ENCODE measurements at places on chromosomes 16 and 17. TPM values are rescaled to one million over a fixed set of nuclear protein-coding genes. Genes with fewer than 3 reads are reported as not detected.

DNA sequence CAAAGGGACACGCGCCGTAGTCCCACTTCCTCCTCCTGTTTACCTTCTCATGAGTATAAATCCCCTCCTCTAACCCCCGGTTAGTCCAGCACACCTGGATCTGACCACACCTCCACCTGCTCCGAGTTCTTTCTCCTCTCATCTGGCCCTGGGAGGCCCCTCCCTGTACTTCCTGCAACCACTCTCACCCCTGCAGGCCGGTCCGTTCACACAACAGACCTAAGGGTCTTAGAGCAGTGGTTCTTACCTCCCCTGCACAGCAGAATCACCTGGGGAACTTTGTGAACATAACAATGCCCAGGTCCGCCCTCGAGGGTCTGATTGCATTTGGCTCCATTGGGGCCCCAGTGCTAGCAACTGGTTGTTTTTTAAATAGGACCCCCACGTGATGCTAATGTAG lies 24.8 kb downstream of the TMEM114 start:
- ATAC-seq = no peak

- ATAC-seq = no peak
Observed at GRCh38 chr16:4588386-4588785, 26.3 kb downstream of the UBALD1 start.

Gene PRAC2
- total RNA-seq = not detected

DNA sequence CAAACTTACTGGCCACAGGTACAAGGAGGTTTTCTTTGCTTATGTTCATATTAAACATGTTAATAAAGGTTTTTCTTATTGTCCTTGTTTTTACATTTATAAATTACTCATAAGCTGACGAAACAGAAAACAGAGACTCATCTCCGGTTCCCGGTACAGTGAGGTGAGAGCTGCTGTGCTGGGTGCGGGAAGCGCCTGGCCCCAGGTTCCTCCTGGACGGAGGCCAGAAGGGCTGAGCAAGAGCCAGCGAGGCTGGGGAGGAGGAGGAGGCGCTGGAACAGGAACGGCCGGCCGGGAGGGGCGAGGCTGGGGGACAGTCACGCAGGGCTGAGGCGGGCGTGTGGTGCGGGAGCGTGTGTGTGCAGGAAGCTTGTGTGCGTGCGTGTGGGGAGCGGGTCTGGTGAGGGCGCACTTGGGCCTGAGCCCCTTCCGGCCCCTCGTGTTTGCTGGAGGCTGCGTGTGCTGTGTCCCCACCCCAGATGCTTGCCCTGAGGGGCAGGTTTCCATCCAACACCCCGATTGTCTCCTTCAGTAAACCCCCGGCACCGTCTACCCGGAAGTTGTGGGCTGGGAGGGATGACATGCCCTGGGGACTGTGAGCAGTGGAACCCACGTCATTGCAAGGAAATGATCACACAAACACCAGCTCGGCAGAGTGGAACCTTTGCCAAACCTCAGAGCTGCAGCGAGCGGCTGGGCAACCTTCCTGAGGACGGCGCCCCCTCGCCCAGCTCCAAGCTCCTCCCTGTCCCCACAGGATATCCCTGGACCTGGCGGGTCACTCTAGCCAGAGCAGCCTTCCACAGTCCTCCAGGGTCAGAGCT lies 19.5 kb downstream of the CD7 start:
- peak; percentile 85 for ATAC-seq

Gene HOXB4
- total RNA-seq = 14.9 TPM

Gene MYH13
- 0.05 TPM for total RNA-seq

GRCh38 chr17:16937431-16937830 lies 34.5 kb downstream of the TNFRSF13B start:
- ATAC-seq = no peak

DNA sequence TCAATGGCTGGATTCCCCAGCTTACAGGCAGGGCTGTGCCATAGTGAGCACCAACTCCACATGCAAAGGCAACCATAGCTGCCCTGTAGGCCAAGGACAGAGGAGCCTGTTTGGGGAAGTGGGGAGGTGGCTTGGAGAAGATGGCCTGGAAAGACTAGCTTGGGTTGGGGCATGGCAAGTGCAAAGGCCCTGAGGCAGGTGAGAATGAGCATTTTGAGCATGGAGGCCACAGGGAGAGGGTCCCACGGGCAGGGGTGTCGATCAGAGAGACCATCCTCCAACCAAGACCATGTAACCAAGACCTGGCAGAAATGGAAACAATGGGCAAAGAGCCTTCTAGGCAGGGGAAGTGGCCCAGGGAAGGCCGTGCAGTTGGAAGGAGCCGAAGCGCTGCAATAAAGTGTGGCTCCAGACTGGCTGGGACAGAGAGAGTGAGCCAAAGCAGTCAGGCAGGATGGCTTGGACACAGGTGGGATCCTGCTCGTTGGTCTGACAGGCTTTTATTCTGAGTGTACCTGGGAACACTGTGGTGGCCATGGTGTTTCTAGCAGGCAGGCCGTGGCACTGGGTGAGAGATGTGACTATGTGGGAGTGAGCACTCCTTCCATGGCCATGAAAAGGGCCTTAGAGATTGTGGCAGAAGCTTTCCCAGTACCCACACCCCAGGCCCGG lies 24.8 kb upstream of the MPRIP start:
- no peak for ATAC-seq

Gene CCL16
- total RNA-seq = not detected

Gene KRTAP2-2
- total RNA-seq = not detected

GRCh38 chr16:30060836-30061554 lies 4.6 kb upstream of the ALDOA start:
- ATAC-seq = no peak

- no peak for ATAC-seq
Observed at GRCh38 chr17:78724544-78724943, 57.5 kb downstream of the CYTH1 start.

DNA sequence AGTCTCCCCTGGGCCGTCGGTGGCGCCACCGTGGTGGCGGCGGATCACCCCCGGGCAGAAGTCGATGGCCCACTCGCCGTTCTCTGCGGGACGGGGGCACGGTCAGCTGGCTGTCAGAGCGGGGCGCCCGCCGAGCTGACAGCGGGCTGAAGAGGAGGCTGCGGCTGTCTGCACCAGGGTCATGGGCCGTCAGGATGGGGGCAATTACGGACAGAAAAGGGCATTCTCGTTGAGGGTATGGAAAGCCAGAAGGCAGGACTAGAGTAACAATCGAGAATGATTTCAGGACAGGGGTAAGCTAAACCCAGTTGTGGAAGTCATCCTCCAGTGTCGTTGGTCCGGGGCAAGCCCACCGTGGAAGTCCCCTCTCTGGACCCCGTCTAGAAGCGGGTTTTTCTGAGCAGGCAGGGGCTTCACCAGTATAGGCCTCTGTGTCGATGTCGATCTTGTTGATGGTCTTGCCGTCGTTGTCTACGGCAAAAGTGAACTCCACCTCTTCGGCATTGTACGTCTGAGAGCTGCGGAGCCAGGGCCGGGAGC lies 1.7 kb downstream of the CHRNE start:
- ATAC-seq = no peak

DNA sequence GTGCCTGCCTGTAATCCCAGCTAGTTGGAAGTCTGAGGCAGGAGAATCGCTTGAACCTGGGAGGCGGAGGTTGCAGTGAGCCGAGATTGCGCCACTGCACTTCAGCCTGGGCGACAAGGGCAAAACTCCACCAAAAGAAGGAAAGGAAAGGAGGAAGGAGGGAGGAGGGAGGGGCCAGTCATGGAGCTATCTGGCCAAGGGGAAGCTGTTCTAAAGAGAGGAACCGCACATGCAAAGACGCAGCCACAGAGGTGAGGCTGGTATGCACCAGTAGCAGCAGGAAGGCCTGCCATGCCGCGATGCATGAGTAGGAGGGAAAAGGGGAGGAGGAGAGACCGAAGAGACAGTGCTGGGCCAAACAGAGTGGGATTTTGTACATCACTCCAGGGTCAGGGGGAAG lies 35.9 kb downstream of the HSBP1 start:
- ATAC-seq = no peak

DNA sequence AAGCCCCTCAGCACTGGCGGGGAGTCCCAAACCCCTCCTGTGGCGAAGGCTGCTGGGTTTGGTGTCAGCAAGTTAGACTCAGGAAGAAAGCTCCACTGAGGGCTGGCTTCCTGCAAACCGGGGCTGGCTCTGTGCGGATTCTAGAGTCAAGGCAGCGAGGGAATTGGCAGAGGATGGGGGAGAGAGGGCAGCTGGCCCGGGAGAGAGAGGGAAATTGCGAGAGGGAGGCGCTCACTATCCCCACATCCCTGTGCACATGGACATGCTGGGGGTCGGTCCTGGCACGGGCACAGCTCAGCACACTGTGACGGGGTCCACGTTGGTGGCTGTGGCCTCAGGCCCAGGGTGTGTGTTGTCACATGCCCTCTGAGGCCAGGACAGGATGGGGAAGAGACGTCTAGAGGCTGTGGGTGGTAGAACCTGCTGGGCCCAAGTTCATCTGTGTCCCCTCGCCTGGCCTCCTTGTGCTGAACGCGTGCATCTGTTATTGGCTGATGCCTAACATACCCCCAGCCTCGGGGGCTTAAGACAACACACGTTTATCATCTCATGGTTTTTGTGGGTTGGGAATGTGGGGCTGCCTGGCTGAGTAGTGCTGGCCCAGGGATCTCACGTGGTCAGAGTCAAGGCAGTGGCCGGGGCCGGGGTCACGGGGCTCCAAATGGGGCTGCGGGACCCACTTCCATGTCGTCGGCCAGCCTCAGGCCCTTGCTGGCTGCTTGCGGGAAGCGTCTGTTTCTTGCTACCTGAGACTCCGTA lies 16.7 kb upstream of the JPH3 start:
- ATAC-seq = no peak

Gene PRR35
- total RNA-seq = 0.85 TPM

- ATAC-seq = no peak
Observed at GRCh38 chr16:62913333-62913732, 877.1 kb upstream of the CDH8 start.

Gene UMOD
- not detected for total RNA-seq

DNA sequence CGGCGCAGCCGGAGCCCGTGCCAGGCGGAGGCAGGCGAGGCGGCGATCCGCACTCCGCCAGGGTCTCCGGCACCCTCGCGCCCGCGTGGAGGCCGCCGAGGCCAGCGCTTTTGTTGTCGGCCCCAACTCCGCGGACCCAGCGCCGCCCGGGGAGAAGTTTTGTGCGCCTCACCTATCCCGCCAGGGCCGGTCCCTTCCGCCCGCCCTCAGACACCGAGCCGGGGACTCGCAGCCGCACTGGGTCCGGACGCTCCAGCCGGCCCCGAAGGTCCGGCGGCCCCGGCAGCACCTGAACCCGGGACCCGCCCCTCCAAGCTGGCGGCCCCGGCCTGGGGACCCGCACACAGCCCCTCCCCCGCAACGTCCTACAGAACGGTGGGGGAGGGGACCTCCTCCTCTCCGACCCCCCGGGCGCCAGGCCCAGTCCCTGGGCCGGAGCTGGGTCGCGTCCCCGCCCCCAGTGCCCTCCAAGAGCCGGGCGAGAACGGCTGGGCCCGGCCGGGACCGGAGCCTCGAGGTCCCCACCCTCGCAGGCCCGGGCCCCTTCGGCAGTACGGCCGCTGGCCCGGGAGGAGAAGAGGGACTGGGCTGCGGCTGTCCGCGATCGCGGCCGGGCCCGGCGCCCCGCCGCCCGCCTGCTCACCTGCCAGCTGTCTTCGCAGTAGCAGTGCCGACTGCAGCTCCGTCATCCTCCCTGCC lies 698 bp downstream of the UBE2G1 start:
- ATAC-seq = peak; percentile 1

GRCh38 chr17:73941919-73942530 lies 261.5 kb upstream of the RPL38 start:
- no peak for ATAC-seq

Gene BRIP1
- total RNA-seq = 0.98 TPM

DNA sequence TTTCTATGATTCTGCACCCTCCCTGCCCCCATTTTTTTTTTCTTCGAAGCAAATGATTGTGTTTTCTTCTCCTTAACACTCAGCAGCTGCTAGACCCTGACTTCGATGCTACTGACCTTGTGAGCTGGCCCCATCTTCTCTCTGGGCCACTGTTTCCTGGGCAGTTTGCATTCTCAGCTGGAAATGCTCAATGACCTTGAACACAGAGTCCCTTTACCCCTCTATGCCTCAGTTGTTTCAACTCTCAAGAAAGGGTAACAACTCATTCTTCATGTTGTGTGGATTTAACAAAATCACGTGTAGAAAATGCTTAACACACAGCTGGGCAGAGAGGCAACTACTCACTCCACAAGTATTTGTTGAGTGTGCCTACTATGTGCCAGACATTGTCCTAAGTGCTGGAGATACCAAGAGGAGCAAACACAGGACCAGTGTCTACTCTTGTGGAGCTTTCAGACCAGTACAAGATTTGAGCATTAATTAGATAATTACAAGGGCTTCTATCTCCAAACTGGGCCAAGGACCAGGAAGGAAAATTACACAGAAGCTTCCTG lies 66.2 kb downstream of the IQCK start:
- no peak for ATAC-seq

Gene SLC52A1
- 0.05 TPM for total RNA-seq

DNA sequence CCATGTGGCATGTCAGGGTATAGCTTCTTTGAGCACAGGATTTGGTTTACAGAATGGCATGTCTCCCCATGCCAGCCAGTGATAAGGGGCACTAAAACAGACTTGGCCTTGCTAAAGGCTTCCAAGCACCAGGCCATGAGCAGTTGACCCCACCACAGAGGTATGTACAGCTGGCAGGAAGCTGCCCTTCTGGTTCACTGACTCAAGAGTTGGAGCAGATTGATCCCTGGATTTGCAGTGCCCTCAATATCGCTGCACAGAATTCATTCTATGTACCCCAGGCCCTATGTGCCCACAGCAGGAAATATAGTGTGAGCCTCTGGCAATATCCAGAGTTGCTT lies 24.3 kb downstream of the HLF start:
- no peak for ATAC-seq

Measured in motor neuron (in vitro differentiated cells).